Dorsolateral prefrontal cortex (tissue), 122 donors: ENCODE measurements at places on chromosomes 6 and 20. TPM values are rescaled to one million over a fixed set of nuclear protein-coding genes. Genes with fewer than 3 reads are reported as not detected.

- DNase-seq, result no peak
Observed at GRCh38 chr6:117733341-117733740, 58.1 kb downstream of the NUS1 start.

DNA sequence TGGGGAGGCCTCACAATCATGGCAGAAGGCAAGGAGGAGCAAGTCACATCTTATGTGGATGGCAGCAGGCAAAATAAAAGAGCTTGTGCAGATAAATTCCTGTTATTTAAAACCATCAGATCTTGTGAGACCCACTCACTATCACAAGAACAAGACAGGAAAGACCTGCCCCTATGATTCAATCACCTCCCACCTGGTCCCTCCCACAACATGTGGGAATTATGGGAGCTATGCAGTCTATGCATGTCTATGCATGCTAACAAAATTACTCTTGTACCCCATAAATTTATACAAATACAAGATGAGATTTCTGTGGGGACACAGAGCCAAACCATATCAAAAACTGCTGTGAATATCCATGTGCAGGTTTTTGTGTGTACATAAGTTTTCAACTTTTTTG is 25.6 kb upstream of the SCP2D1 start:
- no peak for DNase-seq

Gene ELOVL2
- 18.4 TPM for total RNA-seq

Gene TPX2
- total RNA-seq, result 3.5 TPM

Gene GABRR2
- 2.4 TPM for total RNA-seq

DNA sequence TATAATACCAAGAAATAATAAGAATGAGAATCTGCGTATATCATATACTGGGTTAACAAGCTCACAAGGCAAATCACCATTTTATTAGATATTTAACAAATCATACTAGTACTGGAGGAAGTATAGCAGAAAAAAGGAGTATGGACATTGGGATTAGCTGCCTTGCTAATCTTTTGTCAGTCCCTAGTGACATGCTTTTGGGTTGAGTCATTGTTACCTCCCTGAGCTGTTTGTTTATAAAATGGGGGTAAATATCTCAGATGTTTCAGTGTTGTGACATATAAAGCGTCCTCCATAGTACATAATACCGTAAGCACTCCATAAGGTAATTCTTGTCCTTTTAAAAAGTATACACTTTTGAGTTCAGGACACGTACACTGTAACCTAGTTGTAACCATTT is 107.0 kb downstream of the ESR1 start:
- no peak for DNase-seq

DNA sequence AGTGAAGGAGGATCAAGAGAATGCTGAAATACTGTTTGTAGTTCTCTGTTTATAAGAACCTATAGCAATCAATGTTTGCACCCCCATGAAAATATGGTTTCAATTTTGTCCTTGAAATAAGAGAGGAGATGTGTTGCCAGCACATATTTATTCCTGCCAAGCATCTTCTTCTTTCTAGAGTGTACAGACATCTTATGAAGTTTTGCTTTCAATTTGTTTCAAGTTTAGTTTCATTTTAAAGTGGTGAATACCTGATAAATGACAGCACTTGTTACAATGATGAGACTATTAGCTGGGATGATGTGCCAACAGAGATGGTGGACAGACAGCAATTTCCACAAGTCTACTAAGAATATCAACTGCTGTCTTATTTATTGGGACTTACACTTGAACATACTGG is 39.2 kb upstream of the CENPW start:
- DNase-seq, result no peak

GRCh38 chr6:1437553-1438406 is 48.4 kb downstream of the FOXF2 start:
- no peak for DNase-seq

DNA sequence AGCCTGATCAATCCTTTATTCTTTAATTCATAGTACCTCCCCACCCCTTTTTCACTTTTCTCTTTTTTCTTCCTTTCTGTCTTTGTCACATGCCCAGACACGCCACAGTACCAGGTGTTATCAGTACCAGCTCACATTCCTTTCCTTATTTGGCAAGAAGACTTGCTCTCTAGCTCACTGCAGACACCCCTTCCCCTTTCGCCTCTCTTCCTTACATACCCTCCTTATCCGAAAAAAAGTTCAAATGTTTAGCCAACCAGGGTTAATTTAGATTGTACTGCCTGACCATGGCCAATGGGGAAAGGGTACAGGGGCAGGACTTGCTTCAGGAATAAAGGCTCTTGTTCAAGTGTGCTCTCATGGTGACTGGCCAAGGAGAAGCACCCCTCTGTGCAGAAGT is 9.3 kb upstream of the SIRPB2 start:
- DNase-seq, result no peak

- DNase-seq, result peak; percentile 36
Observed at GRCh38 chr6:4397307-4397706, 261.9 kb upstream of the ECI2 start.

- DNase-seq, result no peak
Observed at GRCh38 chr6:43481591-43482236, 4.3 kb downstream of the TJAP1 start.

DNA sequence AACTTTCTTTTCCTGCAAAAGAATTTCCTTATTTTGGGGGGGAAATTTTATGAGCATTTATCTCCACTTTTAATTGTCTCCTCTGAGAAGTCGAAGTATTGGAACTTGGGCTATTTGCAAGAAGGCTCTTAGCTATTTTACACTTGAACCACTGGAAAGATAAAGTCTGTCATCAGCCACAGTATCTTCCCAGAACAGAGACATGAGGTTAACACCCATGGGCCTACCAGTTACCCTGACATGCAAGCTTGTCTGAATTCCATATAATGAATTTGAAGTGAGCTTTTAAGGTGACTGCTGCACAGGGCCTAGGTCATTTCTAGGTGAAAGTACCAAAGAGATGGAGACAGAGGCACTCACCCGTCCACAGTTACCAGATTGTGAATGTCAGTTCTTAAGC is 193.1 kb downstream of the SIM1 start:
- no peak for DNase-seq
